ENCODE measurements at places on chromosomes 2 and 18.

DNA sequence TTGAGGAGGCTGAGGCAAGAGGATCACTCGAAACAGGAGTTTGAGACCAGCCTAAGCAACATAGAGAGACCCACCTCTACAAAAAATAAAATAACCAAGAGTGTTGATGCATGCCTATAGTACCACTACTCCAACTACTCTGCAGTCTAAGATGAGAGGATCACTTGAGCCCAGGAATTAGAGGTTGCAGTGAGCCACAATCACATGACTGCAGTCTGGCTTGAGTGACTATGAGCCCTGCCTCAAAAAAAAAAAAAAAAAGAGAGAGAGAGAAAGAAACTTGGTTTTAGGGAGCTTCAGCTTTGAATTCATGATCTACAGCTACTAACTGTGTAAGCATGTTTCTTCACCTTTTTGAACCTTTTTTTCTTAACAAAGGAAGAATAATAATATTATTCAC lies 119.9 kb downstream of the HNMT start:
- DNase-seq: no peak

- no peak for DNase-seq
These were observed 107.2 kb downstream of the FEZ2 start for GRCh38 chr2:36490749-36491148.

DNA sequence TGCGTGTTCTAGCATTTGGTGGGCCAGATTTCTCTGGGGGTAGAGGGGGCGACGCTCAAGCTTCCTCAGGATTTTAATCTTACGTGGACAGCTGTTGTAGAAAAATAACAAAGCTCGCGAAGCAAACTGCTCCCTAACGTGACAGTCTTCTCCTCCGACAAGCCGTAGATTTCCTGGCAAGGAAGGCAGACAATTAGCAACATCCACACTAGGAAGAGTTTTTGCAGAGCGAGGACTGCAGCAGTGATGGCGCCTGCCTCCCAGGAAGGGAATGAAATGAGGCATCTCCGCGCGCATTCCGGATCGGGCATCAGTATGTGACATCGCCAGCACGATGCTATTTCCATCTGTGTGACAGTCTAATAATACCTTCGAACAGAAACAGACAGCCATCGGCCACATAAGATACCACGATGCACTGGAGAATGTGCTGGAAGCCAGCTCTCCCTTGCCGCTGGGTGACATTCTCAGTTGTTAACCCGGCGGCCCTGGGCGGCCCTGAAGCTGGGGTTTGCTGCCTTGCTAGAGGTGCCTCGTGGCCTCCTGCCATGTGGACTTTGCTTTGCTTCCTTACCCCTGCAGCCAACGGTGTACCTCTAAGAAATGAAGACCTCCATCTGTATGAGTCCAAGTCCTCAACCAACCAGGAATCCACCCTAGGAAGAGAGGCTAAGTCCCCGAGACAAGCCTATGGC lies 101.8 kb upstream of the AGAP1 start:
- no peak for DNase-seq

- DNase-seq: no peak
These were observed 93.8 kb downstream of the LRP1B start for GRCh38 chr2:142037066-142037465.

DNA sequence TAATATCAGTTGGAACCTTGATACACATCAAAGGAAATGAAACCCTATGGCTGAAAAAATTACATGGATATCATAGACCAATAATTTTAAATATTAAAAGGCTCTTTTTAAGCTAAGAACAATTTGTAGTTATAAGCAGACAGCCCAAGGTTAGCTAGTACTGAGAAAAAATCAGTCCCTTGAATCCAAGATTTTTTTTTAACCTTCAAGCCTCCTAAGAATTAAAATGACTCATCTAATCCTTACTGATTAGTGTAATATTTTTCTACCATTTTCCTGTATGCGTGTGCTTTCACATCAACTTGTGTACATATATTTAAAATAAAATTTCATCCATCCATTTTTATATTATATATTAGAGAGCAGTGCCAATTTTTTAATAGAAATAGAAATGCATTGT lies 1004.9 kb upstream of the ZEB2 start:
- no peak for DNase-seq

DNA sequence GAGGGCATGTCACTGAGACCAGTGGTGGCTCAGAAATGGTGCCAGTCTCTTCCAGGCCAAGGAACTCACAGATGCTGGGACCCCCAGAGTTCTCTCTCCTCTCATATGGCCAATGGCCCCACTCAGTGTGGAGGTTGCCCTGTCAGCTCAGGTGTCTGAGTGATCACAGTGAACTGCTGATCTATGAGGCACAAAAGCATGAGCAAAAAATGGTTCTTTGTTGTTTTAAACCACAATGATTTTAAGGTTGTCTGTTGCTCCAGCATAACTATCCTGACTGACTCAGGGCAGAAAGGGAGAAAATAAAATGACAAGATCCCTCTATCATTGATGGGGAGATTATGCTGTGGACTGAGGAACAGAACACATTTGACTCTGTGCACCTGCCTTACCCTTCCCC lies 57.8 kb downstream of the FBLN7 start:
- DNase-seq: no peak

- DNase-seq: no peak
These were observed 185.8 kb upstream of the ARL4C start for GRCh38 chr2:234682492-234683228.

DNA sequence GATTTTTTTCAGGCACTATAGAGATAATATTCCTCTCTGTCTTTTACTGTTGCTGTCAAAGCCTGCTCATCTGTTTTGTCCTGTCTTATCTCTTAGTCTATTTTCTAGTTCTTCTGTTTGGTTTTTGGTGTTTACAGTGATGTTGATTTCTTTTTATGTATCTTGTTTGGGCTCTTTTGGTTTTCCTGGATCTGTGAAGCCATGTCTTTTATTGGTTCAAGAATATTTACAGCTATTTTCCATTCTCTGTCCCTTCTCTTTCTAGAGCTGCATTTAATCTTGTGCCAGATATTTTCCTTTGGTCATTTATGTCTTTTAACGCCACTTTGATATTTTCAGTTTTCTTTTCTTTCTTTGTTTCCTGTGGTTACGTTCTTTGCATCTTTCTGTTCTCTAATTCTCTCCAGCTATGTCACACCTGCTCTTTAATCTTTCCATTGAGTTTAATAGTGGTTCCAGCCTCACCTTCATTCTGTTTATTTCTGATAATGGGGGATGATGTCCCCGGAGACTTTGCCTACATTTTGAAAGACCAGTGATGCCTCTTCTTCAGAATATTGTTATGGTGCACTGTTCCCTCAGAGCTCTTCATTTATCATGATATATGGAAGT lies 32.0 kb downstream of the SMCHD1 start:
- DNase-seq: no peak

GRCh38 chr2:236536727-236537398 lies 32.8 kb upstream of the ACKR3 start:
- peak; percentile 37 for DNase-seq

DNA sequence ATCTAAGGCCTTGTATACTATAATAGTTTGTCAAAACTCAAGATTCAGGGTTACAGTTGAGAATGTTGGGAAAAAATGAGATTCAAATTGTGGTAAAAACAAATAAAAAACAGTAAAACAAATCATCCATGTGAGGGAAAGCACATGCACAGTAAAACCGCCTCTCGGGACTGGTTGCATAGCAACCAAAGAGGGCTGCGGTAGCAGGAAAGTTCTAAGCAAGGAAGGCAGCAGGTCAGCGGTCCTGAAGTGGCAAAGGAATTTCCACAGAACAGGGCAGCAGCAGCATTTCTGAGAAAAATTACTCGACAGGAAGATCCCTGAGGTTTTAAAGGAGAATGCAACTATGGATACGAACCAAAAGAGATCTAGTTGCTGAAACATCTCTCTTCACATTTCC lies 93.7 kb downstream of the DYNAP start:
- no peak for DNase-seq
